ENCODE measurements at places on chromosomes 1 and 21.

GRCh38 chr1:206631085-206631509 is 4.2 kb upstream of the DYRK3 start:
- DNase-seq = peak; percentile 88

GRCh38 chr1:168643152-168643551 is 66.7 kb downstream of the XCL1 start:
- DNase-seq = peak; percentile 33

DNA sequence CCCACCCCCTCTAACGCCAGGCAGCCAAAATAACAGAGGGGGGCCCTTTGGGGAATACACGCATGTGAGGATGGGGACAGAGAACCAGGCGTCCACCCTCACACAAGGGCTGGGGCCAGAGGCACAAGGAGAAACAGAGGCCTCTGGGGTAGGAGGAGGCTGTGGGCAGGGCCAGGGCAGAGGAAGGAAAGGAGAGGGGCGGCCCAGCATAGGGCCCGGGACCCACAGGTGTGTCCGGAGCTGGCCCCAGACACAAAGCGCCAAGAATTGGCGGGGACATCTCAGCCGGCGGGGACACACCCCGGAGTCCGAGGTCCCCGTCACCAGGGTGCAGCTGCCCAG is 6.7 kb downstream of the PLEKHG5 start:
- DNase-seq = no peak

DNA sequence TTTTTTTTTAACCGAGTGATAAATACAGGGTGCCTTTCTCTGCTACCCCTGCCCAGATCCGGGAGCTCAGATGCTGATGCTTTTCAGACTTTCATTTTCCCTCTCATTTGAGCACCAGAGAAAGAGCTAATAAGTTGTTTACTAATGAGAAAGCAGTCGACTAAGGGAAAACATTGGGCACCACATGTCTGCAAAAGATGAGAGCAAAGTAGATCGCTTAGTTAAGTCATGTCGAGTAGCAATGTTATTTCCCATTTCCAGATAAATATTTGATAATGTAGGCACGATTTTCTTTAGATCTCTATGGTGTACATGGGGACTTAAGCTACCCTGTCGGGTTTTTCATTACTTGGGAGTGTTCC is 1.2 kb downstream of the PKN2 start:
- DNase-seq = no peak

DNA sequence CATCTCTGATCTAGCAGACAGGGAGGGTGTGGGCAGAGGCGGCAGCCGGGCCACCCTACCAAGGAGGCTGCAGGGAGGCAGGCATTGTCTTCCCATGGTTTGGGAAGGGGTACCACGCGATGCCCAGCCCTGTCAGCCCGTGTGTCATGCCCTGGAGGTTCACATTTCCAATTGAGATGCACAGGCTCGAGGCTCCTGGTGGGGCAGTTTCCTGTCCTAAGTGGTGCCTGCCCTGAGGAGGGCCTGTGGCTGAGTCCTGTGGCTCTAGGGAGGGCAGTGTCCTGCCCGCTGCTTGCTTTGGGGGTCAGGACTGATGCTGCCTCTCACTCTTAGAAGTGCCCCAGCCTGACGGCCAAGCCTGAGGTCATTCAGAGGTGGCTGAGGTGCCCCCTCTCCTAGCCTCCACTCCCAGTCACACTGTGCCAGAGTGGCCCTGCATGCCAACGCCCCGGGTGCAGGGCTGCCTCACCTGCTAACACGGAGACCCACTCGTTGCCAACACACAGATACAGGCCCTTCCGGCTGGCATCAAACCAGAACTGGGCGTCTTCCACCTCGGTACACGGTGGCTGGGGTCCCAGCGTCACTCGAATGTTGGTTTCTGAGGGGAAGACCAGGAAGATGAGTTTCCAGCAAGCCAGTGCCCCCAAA is 11.9 kb downstream of the KRTAP10-1 start:
- no peak for DNase-seq

DNA sequence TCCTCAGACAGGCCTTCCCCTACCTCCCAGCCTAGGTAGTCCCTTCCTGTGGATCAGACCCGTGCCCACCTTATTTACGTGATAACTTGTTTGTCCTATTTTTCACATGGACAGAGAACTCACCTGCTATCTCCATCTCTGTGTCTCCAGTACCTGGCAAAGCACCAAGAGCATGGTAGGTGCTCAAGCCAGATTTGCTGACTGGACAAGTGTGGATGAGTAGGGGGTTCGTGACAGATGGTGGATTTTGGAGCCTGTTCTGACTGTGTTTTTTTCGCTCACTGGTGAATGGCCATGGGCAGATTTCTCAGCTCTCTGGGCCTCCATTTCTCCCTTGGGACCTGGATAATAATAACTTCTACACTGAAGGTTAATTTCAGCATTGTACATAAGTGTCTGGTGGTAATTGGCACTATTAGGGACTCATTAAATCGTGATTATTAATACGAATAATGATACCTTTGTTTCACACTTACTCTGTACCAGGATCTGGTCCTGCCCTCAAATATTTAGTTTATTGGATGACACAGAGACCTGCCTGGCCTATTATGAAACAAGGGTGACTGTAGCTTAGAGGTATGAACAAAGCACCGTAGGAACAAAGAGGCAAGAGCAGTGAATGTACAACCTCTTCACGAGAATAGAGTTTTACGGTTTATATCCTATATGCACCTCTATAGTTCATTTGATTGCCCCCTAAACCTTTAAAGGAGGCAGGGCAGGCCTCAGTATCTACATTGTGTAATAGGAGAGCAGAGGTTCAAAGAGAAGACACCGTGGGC is 24.5 kb upstream of the SLC26A9 start:
- no peak for DNase-seq

DNA sequence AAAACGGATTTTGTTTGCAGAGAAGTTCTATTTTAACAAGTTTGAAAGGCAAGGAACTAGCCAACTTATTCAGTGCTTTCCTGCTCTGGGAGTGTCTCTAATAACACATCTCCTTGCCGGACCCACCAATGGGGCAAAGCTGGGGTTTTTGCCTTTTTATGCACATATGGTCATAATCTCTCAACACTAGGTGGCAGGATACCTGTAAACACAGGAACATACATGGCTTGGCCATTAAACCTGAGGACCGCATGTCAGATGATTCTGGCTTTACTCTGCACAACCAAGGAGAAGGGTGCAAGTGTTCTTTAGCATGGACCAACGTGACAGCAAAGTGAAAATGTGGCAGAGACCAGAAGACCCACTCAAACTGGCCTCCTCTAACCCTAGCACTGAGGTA is 4.9 kb downstream of the TMEM9 start:
- DNase-seq = peak; percentile 31

GRCh38 chr1:180211860-180212229 is 18.2 kb upstream of the LHX4 start:
- DNase-seq = no peak

- DNase-seq = peak; percentile 11
These were observed 61.3 kb downstream of the OVGP1 start for GRCh38 chr1:111366256-111366655.

DNA sequence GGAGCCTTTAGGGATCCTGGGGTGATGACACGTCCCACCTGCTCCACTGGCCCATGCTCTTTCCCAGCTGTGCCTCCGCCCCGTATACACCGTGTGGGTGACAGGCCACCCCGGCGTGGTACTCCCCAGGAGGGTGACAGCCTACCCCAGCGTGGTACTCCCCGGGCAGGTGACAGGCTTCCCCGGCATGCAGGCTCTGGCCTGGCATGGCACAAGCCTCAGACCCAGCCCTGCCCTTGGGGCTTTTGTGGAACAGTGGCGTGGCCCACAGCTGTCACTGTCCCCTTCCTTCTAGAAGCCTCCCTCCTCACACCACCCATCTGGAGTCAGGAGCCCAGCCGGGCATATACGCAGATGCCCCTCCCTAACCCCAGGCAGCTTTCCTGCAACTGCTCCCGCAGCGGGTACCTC is 4.7 kb upstream of the PFKL start:
- no peak for DNase-seq

Measured in fibroblast of skin of back (primary cell).